ENCODE measurements at places on chromosomes 6 and 20. TPM values are rescaled to one million over a fixed set of nuclear protein-coding genes. Genes with fewer than 3 reads are reported as not detected.

DNA sequence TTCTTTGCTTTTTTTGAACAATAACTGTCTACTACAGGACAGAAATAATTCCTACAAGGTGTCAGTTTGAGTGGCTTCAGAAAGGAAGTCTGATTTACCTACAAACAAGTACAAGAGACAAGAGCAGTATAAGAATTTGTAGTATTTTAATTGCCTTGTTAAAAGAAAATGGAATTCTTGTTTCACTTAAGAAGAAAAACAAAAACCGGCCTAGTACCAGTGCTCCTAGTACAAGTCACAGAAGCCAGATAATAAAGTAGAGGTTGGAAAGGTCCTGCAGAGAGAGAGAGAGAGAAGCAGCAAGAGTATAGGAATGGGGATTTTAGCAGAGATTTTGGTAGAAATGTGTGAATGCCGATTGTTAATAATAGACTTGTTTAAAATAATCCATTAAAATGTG, 6.4 kb downstream of the TAB2 start:
- DNase-seq: no peak

- no peak for DNase-seq
Measured at GRCh38 chr6:79707621-79708020, 76.5 kb downstream of the SH3BGRL2 start.

DNA sequence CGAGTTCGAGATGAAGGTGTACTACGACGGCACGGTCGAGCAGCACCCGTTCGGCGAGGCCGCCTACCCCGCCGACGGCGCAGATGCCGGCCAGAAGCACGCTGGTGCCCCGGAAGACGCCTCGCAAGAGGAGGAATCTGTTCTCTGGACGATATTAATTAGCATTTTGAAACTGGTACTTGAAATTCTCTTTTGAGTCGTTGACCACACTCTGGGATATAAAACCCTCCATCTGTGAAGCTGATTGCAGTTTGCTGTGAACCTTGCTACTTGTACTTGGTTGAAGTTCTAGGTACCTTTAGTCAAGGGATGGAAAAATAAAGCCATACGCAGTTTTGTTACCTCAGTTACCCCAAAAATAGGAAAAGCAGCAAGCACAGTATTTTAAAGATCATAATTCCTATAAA, 917 bp downstream of the C6orf120 start:
- no peak for DNase-seq

GRCh38 chr6:157561929-157562810, 181.2 kb downstream of the ZDHHC14 start:
- no peak for DNase-seq

GRCh38 chr6:105346052-105346451, 56.8 kb downstream of the PREP start:
- DNase-seq: no peak

Gene ZNF512B
- 24.3 TPM for total RNA-seq

Gene MAP7
- 27.5 TPM for total RNA-seq

Gene SPTLC3
- 8.5 TPM for total RNA-seq

Gene SH3BGRL2
- total RNA-seq: 27.4 TPM
